ENCODE measurements at places on chromosomes 4 and X.
A peak's percentile ranks its signal among the peaks of the same experiment; 100 is the strongest.

- DNase-seq: no peak
Observed at GRCh38 chr4:98352940-98353339, 91.8 kb downstream of the RAP1GDS1 start.

DNA sequence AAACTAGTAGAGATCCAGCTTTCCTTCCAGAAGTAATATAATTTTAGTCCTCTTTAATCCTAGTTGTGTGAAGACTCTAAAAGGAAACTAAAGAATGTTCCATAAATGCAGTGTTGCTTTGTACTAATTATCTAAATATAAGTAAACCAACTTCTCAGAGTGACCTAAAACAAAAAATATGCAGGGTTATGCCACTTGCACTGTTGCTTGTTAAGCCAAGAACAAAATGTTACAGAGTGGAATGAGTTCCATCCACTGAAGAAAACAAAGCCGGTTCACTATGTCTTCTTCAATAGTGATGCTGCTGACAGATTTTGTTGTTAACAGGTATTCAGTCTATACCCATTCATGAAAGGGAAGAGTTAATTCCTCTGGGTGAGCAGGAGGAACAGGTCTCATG, 252.0 kb upstream of the DIAPH2 start:
- DNase-seq: no peak

GRCh38 chr4:93834249-93835066, 5.9 kb downstream of the ATOH1 start:
- no peak for DNase-seq

- peak; percentile 22 for DNase-seq
Observed at GRCh38 chr4:52856801-52857200, 5.3 kb upstream of the RASL11B start.

DNA sequence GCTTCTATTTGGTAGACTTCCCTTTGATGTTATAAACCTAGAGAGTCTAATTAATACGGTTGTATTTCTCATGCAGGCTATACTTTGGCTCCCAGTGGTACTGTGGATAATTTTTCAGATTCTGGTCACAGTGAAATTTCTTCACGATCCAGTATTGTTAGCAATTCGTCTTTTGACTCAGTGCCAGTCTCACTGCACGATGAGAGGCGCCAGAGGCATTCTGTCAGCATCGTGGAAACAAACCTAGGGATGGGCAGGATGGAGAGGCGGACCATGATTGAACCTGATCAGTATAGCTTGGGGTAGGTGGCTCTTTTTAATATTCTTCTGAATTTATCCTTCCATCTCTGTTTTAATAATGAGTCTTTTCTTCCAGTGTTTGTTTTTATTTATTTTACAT, 249.7 kb downstream of the RAPGEF2 start:
- DNase-seq: no peak

DNA sequence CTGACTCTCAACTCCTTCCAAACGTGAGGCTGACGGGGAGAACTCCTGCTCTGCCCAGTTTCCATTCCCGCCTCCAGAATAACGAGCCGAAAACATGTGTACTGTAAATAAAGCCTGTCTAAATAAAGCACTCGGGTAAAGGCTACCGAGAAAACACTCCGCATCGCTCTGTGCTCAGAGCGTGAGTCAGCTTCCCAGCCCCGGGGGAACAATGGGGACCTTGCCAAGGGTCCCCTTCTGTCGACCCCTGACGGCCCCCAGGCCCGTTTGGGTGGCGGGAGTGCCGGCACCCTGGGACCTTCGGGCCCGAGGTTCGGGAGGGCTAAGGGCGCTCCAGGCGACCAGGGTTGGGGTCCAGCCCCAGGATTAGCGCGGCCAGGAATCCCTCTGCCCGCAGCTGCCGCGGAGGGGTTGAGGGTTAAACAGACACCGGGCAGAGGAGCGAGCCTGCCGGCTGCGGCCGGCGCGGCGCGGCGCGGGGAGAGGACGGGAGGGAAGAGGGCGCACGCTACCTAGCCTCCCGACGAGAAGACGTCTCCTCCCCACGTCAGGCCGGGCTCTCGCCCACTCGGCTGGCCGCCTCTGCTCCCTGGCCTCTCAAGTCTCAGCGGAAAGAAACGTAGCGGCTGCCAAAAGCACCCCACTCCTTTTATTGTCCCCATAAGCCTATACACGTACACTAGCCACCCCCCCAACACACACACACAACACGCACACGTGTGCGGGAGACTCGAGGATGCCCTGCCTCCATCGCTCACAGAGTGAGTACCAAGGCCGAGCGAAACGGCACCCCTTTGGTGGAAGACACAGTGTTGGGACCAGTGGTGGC, 85.5 kb downstream of the BCOR start:
- peak; percentile 41 for DNase-seq

- DNase-seq: no peak
Observed at GRCh38 chr4:173386751-173387150, 12.2 kb downstream of the SCRG1 start.

DNA sequence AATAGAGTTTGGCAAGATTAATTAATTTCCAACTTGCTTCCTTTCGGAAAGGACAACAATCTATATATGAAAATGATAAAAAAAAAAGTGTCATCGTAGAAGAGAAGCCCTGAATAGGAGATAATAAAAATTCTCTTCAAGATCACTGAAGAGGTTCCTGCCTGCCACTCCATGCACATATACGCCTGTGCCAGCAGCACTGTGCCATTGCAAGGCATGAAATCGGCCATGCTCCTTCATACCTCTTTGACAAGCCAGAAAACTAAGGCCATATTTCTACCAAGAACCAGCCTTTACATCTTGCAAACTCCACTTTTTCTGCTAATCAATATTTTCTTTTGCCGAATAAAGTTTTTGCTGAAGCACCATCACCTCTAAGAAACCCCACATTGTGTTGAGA, 365.5 kb downstream of the CXXC4 start:
- DNase-seq: no peak

- DNase-seq: no peak
Observed at GRCh38 chr4:151173871-151174270, 74.4 kb downstream of the RPS3A start.

GRCh38 chrX:77603635-77604336, 156.6 kb downstream of the FGF16 start:
- DNase-seq: no peak

DNA sequence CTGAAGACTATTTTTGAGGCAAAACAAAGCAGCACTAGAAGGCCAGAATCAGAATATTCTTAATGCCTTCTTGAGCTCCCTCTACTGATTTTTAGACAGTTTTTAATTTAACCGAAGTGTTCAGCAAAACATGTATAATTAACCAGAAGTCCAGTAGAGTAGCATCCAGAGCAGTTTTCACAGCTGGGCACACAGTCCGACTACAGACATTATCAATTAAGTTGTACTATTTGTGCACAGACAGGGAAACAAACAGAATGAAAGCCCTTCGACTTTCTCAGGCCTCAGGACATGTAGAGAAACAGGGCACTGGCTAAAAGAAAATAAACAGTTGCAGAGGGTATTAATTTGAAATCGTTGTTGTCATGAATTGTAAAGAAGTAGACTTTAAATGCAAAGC, 11.9 kb downstream of the FSTL5 start:
- no peak for DNase-seq

DNA sequence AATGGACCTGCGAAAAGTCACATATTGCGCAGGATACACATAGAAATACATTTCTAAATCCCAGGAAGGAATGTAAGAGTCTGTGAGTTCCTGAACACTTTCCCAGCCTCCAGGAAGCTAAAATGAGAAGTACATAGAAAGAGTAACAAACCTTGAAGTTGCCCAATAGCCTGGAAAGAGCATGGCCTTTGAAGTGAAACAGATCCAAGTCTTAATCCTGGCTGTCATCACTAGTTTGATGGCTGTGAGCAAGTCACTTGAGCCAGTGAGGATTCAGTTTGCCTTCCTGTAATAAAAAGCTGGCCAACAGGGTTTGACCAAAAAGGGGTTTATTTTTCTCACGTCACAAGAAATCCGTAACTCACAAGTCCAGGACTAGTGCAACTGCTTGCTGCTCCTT, 69.8 kb downstream of the ARHGEF38 start:
- no peak for DNase-seq

DNA sequence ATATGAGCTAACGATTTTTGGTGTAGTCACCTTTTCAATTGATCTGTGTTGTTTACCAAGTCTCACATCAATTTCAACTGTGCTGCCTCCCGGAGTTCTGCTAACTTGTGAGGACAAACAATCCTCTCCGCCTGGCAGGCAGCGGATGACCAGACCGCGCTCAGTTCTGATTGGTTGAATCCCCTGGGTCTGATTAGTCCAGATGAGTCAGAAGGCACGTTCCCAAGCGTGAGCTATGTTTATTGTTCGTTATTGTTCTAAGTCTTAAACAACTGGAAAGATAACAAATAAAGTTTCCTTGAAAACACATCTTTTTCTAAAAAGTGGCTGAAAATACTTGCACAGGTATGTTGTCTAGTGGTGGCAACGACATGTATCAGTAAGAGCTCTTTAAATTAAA, 37.9 kb upstream of the TRPC3 start:
- DNase-seq: no peak

DNA sequence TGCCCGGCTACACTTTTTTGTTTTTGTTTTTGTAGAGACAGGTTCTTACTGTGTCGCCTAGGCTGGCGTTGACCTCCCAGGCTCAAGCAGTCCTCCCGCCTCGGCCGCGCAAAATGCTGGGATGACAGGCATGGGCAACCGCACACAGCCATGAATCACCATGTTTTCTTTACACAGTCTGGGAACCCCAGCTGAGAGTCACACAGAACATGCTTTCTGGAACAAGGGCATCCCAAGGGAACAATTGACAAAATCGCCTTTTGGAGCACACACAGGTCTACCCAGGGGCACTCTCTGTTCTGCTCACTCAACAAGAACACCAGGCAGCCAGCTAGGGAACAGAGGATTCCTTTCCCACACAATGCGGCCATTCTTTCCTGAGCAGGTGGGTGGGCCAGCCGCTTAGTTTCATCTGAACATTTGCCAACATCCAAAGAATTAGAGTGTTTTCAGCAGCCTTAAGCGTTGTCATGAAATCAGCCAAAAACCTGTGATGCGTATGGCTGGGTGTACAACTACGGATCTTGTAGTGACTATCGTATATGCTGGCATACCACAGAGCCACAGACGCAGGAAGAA, 15.7 kb downstream of the PRKX start:
- no peak for DNase-seq

DNA sequence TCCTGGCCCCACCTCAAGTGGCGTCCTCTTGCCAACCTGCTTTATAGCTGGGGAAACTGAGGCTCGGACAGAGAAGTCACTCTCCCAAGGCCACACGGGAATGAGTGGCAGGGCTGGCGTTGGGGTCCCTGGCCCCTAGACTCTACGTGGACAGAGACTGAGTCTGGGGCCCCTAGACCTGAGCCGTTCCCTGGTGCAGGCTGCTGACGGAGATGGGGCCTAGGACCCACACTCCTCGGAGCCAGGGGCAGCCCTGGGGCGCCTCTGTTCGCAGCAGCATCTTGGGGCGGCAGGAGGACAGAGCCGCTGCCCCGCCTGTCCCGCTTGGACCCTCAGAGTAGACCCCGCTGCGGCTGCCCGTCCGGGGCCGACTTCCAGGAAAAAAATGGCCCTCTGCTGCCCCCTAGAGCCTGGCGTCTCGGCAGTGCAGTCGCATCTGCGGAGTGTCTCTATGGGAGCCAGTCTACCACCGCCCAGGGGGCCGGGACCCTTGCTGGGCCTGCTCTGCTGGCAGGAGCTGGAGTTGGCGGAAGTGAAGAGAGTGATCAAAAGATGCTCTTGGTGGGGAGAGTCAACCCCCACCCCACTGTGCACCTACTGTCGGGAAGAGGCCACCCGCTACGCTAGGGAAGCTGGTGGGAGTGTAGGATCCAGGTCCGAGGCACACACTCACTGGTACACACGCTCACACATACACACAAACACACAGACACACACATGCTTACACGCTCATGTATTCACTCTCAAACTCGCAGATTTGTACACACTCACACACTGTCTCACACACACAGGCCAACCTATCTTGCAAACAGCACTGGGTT, 220.1 kb downstream of the AFAP1 start:
- DNase-seq: peak; percentile 82

All from activated CD4-positive, alpha-beta T cell treated with anti-CD3 and anti-CD28 coated beads for 36 hours (primary cell).